ENCODE measurements at places on chromosomes 6 and 20. TPM values are rescaled to one million over a fixed set of nuclear protein-coding genes. Genes with fewer than 3 reads are reported as not detected.

The OGFRL1 gene
- 39.8 TPM for total RNA-seq

The ANKRD66 gene
- 0.16 TPM for total RNA-seq

The MED23 gene
- total RNA-seq: 71.3 TPM

The NCR2 gene
- total RNA-seq: not detected

The NMBR gene
- 12.6 TPM for total RNA-seq

The FOXF2 gene
- 1.2 TPM for total RNA-seq

The SDCBP2 gene
- total RNA-seq: 2.0 TPM

The ADGRB3 gene
- total RNA-seq: 179 TPM

The DHX35 gene
- 12.6 TPM for total RNA-seq

The TTK gene
- total RNA-seq: 4.2 TPM

The BEND6 gene
- total RNA-seq: 27.1 TPM

The GPX5 gene
- not detected for total RNA-seq

The PRICKLE4 gene
- 0.62 TPM for total RNA-seq

The CDH4 gene
- total RNA-seq: 22.3 TPM

The EBF4 gene
- total RNA-seq: 10.5 TPM

The GPR63 gene
- 27.9 TPM for total RNA-seq

The PPP1R3G gene
- total RNA-seq: 1.2 TPM

The ISM1 gene
- total RNA-seq: 1.6 TPM

The C6orf163 gene
- total RNA-seq: 8.3 TPM

The DEFB116 gene
- not detected for total RNA-seq

The LHFPL5 gene
- total RNA-seq: 1.1 TPM

The RIMS4 gene
- total RNA-seq: 77.5 TPM

The SAPCD1 gene
- total RNA-seq: 0.31 TPM

The SUMO4 gene
- total RNA-seq: 7.3 TPM

The MYLK2 gene
- total RNA-seq: 0.78 TPM

The B4GALT5 gene
- total RNA-seq: 59.3 TPM

The PDE10A gene
- 62.7 TPM for total RNA-seq

The C20orf173 gene
- not detected for total RNA-seq

The CEP162 gene
- total RNA-seq: 49.4 TPM

The FILIP1 gene
- total RNA-seq: 4.5 TPM

The LINC00237 gene
- 2.0 TPM for total RNA-seq

The GNMT gene
- total RNA-seq: not detected

The RNF39 gene
- total RNA-seq: not detected

The SPATA2 gene
- 2.7 TPM for total RNA-seq

The EEF1A2 gene
- 214 TPM for total RNA-seq

The BNIP5 gene
- total RNA-seq: not detected

The ACSS1 gene
- total RNA-seq: 3.7 TPM

The ATP6V1G2 gene
- total RNA-seq: 54.0 TPM

The CSNK2B gene
- 69.9 TPM for total RNA-seq

The AGPAT1 gene
- 13.6 TPM for total RNA-seq

The MYMX gene
- not detected for total RNA-seq

The TPBG gene
- 2.2 TPM for total RNA-seq

The MYL9 gene
- 0.78 TPM for total RNA-seq

The BANF2 gene
- not detected for total RNA-seq

The FIG4 gene
- 42.9 TPM for total RNA-seq

The STMND1 gene
- not detected for total RNA-seq

The IPCEF1 gene
- total RNA-seq: 29.5 TPM

The POPDC3 gene
- not detected for total RNA-seq

The HLA-DPB1 gene
- total RNA-seq: 1.4 TPM

Data from occipital lobe (tissue), 3 donors.